ENCODE measurements at places on chromosomes 4 and X.

GRCh38 chrX:86322913-86323312 lies 174.7 kb downstream of the DACH2 start:
- no peak for DNase-seq

DNA sequence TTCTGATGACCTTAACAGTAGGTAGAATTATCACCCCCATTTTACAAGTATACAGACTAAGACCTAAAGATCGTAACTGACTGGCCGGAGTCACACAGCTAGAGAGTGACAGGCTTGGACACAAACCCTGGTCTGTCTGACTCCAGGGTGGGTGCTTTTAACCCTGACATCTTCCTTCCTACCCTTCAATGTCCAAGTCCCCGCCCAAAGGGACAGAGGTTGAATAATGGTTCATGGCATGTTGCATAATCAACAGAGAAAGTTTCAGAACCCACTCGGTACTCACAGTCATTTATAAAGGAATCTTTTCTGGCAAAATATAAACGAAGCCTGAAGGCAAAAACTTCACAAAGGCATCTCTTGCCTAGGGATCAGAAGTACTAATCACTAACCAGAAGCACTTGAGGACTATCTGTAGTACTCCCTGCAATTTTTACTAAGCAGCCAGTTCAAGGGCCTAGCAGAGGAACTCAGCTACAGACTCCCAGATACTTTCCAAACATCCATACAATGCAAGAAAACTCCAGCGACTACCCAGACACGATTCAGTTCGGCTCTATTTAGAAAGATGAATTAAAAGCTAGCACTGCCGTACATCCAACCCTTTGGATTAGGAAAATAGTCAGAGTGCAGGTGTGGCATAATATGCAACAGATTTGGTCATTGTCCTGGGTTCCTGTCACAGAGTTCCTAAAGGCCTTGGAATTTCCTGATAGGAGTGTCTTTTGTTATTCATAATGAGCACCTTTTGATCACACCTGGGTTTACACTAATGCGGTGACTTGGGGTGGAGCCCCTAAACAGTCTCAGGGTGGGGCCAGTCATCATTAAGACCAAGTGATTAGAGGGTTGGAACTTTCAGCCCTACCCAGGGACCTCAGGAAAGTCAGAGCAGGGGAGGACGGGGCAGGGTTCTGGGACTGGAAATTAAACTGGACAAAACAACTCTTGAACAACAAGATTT lies 44.0 kb downstream of the RELL1 start:
- DNase-seq, result no peak

DNA sequence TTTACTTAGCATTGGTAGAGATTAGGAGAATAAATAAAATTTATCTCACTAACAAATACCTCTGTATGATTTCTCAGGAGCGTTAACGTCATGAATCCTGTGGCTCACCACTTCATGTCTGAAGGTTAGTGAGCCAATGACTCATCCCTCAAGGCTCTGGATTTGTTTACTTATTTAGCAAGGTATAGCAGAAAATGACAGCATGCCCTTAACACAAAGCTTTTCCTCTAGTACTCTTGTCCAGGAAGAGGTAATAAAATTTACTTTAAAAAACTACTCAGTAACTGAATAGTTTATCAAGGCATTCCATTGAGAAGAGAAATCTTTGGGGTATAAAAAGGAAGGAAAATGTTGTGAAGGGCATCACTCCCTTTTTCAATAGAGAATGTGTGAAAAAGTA lies 823.8 kb downstream of the CCSER1 start:
- DNase-seq, result no peak

DNA sequence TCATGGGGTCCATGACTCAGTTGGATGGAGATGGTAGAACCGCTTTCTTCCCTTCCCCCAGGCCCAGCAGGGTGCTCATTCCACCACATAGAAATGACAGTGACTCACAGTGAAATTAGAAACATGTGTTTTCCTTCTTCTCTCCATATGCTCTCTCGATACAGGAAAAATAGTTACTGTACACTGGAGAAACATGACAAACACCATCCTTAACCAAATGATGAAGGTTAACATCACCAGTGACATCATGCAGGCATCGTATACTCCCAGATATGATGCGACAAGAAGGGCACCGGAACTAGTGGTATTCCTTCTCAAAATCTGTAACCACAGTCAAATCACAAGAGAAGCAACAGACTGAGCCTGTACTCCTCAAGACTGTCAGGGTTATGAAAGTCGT lies 11.7 kb upstream of the RAB40A start:
- DNase-seq, result peak; percentile 79

DNA sequence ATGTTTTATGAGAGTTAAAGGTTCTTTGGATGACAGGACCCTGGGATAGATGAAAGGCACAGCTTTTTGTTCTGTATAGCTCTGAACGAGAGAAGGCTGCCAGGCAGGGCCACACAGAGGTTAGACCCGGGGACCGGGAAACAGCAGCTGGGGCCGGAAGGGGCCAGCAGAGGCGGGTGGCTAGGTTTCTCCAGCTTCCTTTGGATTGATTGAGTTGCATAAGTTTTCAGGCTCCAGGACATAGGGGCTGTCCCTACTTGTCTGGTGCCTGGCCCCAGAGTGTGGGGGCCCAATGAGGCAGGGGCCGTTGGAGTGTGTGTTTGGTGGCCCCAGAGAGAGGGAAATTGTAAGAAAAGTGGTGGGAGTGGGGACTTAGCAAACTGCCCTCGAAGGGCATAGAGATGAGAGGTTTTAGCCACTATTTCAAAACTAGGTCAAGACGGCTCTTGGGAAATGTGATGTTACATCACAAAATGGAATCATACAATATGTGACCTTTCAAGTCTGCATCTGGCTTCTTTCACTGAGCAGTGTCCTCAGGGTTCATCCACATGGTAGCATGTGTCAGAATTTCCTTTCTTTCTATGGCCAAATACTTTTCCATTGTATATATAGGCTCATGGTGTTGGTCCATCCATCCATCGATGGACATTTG lies 3.7 kb downstream of the ZFP92 start:
- peak; percentile 2 for DNase-seq

GRCh38 chr4:153488006-153488891 lies 22.1 kb downstream of the TMEM131L start:
- peak; percentile 47 for DNase-seq

DNA sequence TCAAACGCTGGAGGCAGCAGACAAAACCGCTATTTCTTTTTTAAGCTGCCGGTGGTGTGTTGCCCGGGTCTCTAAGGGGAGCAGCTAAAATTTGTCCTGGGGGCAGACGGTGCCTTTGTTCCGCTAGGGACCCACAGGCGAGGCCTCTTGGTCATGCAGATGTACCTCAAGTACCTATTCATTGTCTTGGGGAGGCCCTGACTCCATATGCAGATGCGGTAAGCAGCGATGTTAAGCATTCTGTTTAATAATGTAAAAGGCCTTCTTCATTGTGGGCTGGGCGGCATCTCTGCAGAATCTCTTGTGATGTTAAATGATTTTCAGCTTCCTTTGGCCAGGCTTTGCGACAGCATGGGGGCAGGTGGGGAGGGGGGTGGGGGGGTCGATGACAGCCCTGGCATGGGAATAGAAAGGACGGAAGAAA lies 98.9 kb upstream of the PJA1 start:
- DNase-seq, result no peak

All from fibroblast of the aortic adventitia (primary cell).